A549 treated with AZD2906 at 1 μM for 4 hours (cell line): ENCODE measurements at places on chromosomes 3 and 15. TPM values are rescaled to one million over a fixed set of nuclear protein-coding genes. Genes with fewer than 3 reads are reported as not detected.

The ADAMTSL3 gene
- 0.27 to 0.41 TPM (median 0.37 TPM) in 5 replicates for total RNA-seq

The FSTL1 gene
- 41.7 to 65.9 TPM (median 62.0 TPM) in 5 replicates for total RNA-seq

The MKRN2 gene
- total RNA-seq: 25.6 to 28.3 TPM (median 27.2 TPM) in 5 replicates

The LMAN1L gene
- total RNA-seq: 0.02 to 0.06 TPM in 2 of 5 replicates, not detected in the others

The CD86 gene
- 0.07 TPM in 1 of 5 replicates, not detected in the others for total RNA-seq

The IMPG2 gene
- 0.01 to 0.02 TPM (median 0.01 TPM) in 3 of 5 replicates, not detected in the others for total RNA-seq

The ARL14 gene
- 0.30 to 0.59 TPM (median 0.41 TPM) in 5 replicates for total RNA-seq

The SERP1 gene
- total RNA-seq: 52.0 to 112 TPM (median 99.8 TPM) in 5 replicates

The VGLL3 gene
- 6.7 to 11.3 TPM (median 10.7 TPM) in 5 replicates for total RNA-seq

The IL5RA gene
- total RNA-seq: not detected in 5 replicates

The CDAN1 gene
- 4.4 to 6.2 TPM (median 6.0 TPM) in 5 replicates for total RNA-seq

The ZIC4 gene
- total RNA-seq: not detected in 5 replicates

The DUOXA1 gene
- 0.06 to 0.30 TPM (median 0.09 TPM) in 5 replicates for total RNA-seq

The RAB11A gene
- total RNA-seq: 251 to 354 TPM (median 278 TPM) in 5 replicates

The FEZF2 gene
- total RNA-seq: not detected in 5 replicates

The RLBP1 gene
- not detected in 5 replicates for total RNA-seq

The SRPRB gene
- 51.1 to 72.9 TPM (median 54.7 TPM) in 5 replicates for total RNA-seq

The PRSS50 gene
- not detected in 5 replicates for total RNA-seq

The DLL4 gene
- 2.0 to 2.9 TPM (median 2.5 TPM) in 5 replicates for total RNA-seq

The NCEH1 gene
- total RNA-seq: 28.0 to 37.4 TPM (median 30.9 TPM) in 5 replicates

The SLC28A2 gene
- total RNA-seq: 0.03 to 0.05 TPM in 2 of 5 replicates, not detected in the others

The OXNAD1 gene
- 6.8 to 9.4 TPM (median 8.8 TPM) in 5 replicates for total RNA-seq

The ZPLD1 gene
- 0.02 to 0.06 TPM (median 0.03 TPM) in 4 of 5 replicates, not detected in the other for total RNA-seq

The ANKDD1A gene
- 1.7 to 1.9 TPM (median 1.7 TPM) in 5 replicates for total RNA-seq

The GOLGA8O gene
- 0.24 to 0.51 TPM (median 0.30 TPM) in 5 replicates for total RNA-seq

The MST1R gene
- 4.5 to 6.4 TPM (median 6.1 TPM) in 5 replicates for total RNA-seq

The CD96 gene
- total RNA-seq: not detected in 5 replicates

The TMC3 gene
- total RNA-seq: not detected in 5 replicates

The SCAANT1 gene
- total RNA-seq: not detected in 5 replicates

The GHSR gene
- total RNA-seq: not detected in 5 replicates

The SGO1 gene
- total RNA-seq: 11.8 to 17.6 TPM (median 13.7 TPM) in 5 replicates

The CACNA2D3 gene
- 0.09 to 0.32 TPM (median 0.16 TPM) in 5 replicates for total RNA-seq

The GNAT1 gene
- 0.05 to 0.25 TPM (median 0.22 TPM) in 3 of 5 replicates, not detected in the others for total RNA-seq

The TEX55 gene
- total RNA-seq: 0.08 TPM in 1 of 5 replicates, not detected in the others

The SLC38A3 gene
- total RNA-seq: 0.03 to 0.15 TPM (median 0.13 TPM) in 4 of 5 replicates, not detected in the other

The POC1A gene
- 16.6 to 19.5 TPM (median 18.9 TPM) in 5 replicates for total RNA-seq

The PGBD4 gene
- total RNA-seq: 1.1 to 1.8 TPM (median 1.5 TPM) in 5 replicates

The CHRFAM7A gene
- 4.4 to 7.5 TPM (median 6.5 TPM) in 5 replicates for total RNA-seq

The XCR1 gene
- not detected in 5 replicates for total RNA-seq

The CCR5 gene
- total RNA-seq: not detected in 5 replicates

The AMOTL2 gene
- 47.6 to 53.6 TPM (median 51.1 TPM) in 5 replicates for total RNA-seq

The NANOGP8 gene
- not detected in 5 replicates for total RNA-seq

The MITF gene
- total RNA-seq: 5.3 to 7.2 TPM (median 6.6 TPM) in 5 replicates

The GRAMD2A gene
- total RNA-seq: 0.09 to 0.26 TPM (median 0.17 TPM) in 5 replicates

The MLF1 gene
- 20.9 to 26.0 TPM (median 22.9 TPM) in 5 replicates for total RNA-seq

The FGD5 gene
- 0.02 to 0.03 TPM (median 0.03 TPM) in 4 of 5 replicates, not detected in the other for total RNA-seq

The CHST13 gene
- total RNA-seq: 0.31 to 1.0 TPM (median 0.91 TPM) in 5 replicates

The TOP2B gene
- 54.8 to 75.4 TPM (median 59.6 TPM) in 5 replicates for total RNA-seq

The FOXL2 gene
- total RNA-seq: 3.0 to 4.6 TPM (median 4.5 TPM) in 5 replicates

The DLEC1 gene
- total RNA-seq: 0.02 to 0.09 TPM (median 0.06 TPM) in 4 of 5 replicates, not detected in the other

The NDN gene
- 0.03 to 0.08 TPM (median 0.05 TPM) in 4 of 5 replicates, not detected in the other for total RNA-seq

The ASB14 gene
- total RNA-seq: not detected in 5 replicates

The ARPP21 gene
- total RNA-seq: 0.06 to 0.27 TPM (median 0.13 TPM) in 5 replicates

The SAMD7 gene
- not detected in 5 replicates for total RNA-seq

The CCDC191 gene
- 1.3 to 1.9 TPM (median 1.5 TPM) in 5 replicates for total RNA-seq

The LYZL4 gene
- total RNA-seq: not detected in 5 replicates

The ATP13A5 gene
- not detected in 5 replicates for total RNA-seq
